Astrocyte (in vitro differentiated cells and primary cell): ENCODE measurements at places on chromosomes 5 and 9.

DNA sequence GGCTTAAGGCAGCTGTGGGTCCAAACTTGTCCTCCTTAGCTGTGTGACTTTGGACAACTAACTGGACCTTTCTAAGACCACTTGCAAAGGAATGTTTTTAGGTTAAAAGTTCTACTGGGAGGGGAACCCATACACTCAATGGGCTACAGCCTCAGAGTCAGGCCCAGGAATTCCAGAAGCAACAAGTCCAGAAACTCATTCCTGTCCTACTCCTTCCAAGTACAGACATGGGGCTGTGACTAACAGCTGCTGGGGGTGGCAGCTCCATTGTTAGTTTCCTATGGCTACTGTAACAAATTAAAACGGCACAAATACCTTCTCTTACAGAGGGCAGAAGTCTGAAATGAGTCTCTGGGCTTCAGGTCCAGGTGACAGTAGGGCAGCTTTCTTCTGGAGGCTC lies 12.4 kb upstream of the AKNA start:
- DNase-seq: no peak

DNA sequence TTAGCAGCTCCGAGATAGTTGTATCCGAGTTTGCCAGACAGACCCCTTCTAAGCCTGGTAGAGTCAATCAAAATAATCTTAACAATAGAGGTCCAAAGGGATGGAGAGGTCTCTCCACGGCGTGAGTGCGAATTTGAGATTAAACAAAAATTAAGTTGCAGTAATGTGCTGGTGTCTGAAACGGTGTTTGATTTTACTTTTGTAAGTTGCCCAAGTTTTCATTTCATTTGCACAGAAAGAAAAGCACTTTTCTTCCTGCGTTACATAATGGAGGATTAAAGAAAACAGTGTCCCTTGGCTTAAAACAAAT lies 1.2 kb downstream of the IRX1 start:
- DNase-seq: no peak

GRCh38 chr5:147169901-147170300 lies 64.9 kb upstream of the STK32A start:
- DNase-seq: no peak

DNA sequence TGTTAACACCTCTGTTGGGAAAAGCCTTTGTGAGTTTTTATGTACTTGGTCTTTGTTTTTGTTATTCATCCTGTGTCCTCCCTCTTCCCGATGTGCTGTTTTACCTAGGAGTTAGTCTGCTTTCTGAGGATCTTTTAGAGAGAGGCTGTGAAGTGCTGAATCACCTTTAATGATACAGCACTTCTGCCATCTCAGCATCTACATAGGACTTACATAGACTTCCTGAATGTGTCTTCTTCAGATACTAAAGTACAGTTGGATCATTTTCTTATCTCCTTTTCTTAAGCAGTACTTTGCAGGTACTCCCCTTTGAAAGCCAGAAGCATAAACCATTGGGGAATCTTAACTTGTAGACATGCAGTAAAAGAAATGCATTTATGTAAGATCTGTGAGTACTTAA lies 31.5 kb downstream of the OTULIN start:
- no peak for DNase-seq

- no peak for DNase-seq
Measured at GRCh38 chr9:125748446-125749099, 1.4 kb downstream of the PBX3 start.

DNA sequence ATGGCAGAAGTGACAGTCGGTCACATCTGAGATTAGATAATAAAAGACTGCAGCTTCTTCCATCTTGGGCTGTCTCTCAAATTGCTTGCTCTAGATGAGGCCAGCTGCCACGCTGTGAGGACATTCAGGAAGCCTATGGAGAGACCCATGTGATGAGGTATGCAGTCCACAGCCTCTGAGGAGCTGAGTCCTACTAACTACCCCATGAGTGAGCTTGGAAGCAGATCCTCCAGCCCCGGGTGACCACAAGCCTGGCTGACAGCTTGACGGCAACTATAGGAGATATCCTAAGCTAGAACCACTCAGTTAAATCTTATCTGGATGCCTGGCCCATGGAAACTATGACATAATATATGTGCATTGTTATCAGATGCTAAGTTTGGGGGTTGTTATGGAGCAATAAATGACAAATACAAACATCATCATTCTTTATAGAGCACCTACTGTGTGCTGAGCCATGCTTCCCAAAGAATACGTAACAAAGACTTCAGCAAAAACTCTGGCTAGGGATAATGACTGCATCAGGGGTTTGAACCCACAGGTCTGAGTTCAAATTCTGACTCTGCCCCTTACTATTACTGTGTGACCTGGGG lies 26.7 kb downstream of the KCNV2 start:
- no peak for DNase-seq

- DNase-seq: no peak
Measured at GRCh38 chr5:123719004-123719403, 207.0 kb downstream of the CSNK1G3 start.

- no peak for DNase-seq
Measured at GRCh38 chr5:71587766-71588532, 809 bp downstream of the MCCC2 start.

DNA sequence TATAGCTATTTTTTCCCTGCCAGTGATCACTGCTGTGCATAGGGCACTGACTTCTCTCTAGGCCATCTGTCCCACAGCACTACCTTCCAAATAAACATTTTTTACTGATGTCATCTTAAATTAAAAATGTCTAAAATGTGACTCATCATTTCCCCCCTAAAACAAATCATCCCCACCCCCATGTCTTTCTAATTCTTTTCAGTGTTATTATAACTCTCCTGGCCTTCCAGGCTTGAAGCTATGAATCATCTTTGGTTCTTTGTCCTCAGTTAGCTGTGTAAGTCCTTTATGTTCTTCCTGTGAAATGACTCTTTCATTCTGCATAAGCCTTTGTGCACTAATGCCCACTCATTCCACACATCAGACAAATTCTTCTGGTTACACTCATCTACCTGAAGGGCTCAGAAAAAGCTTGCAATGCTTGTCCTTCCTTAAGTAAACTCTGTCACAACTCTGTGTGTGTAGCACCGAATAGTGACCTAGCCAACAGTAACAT lies 78.1 kb downstream of the CFAP95 start:
- peak; percentile 96 for DNase-seq

GRCh38 chr9:14358523-14358922 lies 44.6 kb upstream of the NFIB start:
- DNase-seq: peak; percentile 39

DNA sequence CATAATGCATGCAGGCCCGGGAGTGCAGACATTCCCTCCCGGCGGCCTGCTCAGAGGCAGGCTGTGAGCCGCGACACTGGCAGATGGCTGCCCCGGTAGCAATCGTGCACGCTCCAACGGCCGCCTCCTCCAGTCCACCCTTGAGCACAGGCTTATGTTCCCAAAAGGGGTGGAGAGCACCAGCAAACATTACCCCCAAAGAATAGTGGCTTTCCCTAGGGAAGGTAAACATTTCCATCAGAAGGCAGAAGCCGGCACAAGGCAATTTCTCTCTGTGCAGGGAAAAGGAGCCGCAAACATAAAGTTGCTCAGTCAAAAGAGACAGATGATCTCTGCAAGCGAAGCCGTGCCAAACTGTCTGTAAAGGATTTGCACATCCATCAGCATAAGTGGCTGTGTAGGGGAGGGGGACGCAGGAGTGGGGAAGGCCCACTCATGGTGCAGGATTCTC lies 92.5 kb downstream of the SIL1 start:
- DNase-seq: no peak

- peak; percentile 83 for DNase-seq
Measured at GRCh38 chr5:34499001-34499734, 157.0 kb upstream of the RAI14 start.

GRCh38 chr5:102832445-102832844 lies 77.3 kb downstream of the PAM start:
- no peak for DNase-seq

DNA sequence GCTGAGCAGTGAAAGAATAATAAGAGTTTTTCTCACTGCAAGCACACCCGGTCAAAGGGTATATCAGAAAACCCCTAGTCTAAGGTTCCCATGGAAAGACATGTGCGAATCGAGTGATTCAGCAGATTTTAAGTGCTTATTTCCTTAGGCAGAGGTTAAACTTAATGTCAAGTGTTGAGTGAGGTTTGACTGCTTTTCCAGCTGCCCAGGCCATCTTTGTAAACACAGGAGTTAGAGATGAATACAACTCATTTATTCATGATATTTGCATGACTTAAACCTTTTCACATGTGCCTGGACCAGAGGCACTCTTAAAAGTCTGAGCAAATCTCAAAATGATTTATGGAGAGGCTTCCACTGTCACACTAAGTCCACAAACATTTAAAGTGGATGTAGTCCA lies 137.8 kb upstream of the RGMB start:
- peak; percentile 74 for DNase-seq

DNA sequence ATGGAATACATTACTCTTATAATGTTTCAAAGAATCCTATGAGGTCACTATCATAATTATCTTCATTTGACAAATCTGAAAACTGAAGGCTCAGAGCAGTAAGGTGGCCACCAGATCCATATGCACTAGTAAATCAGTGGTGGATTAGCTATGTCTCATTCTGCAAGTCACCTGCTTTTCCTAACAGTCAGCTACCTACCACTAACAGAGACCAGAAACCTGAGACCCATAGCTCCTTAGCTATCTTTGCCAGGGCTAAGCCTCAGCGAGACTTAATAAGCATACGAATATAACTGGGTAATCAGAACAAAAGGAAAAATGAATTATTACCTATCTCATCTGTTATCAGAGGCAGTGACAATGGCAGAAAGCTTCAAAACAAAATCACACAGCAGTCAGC lies 118.7 kb downstream of the AUH start:
- no peak for DNase-seq

DNA sequence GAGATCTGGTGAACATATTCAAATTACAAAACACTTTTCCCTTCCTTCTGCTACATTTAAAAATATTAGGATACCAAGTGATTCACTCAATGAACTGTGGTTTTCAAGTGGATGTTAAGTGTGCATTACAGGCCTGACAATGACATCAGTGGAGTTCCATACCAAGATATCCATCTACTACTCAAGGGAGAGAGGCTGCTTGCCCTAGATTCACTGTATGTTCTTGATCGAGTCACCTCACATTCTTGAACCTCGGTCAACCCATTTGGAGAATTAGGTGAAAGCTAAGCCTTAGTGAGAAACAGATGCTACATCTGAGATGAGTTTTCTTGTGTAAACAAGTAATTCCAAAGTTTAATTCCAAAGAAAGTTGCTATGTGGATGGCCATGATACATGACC lies 142.2 kb downstream of the FGF10 start:
- peak; percentile 2 for DNase-seq

DNA sequence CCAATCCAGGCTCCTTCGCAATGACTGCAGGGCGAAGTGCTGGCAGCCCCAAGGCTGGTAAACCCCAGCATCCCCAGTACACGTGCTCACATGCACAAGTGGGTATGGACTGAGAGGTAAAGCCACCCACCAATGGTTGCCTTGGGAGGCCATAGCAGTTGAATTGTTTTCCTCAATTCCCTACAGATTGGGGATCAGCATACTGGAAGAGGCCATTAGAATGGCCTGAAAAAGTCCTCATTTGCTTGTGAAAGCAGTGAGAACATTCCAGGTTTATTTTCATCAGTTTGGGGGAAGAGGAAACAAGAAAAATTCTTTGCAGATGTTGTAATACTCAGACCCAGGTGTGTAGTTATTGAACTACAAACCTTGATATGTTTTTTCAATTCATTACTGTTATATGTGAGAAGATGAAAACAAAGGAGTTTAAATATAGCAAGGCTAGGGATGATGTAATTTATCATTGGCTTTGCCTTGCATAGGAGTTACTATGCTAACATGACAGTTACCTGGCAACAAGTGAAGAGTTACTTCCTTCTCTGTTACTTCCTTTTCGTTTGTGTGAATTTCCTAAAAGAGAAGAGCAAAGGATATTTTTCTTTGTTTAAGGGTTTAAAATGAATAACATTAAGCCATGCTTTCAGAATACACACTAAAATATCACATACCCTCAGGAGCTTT lies 36.4 kb downstream of the MTMR12 start:
- DNase-seq: peak; percentile 62

GRCh38 chr9:69940674-69941073 lies 103.0 kb upstream of the MAMDC2 start:
- DNase-seq: no peak

DNA sequence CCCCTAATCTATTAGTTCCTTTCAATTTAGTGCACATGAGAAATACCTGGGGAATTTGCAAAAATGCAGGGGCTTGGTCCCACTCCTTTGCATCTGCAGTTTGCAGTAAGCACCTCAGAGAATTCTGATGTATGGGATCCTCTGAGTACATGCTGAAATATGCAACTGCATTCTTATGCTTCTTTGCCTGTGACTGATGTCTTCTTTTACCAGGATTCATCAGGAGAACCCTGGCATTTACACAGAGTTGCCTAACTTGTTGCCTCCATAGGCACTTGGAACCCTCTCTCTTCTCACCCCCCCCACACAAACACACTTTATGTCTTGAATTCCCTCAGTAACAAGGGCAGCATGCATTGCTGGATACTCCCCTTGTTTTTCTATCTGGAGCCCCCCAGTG lies 173.1 kb downstream of the KDM4C start:
- peak; percentile 80 for DNase-seq

- DNase-seq: peak; percentile 20
Measured at GRCh38 chr9:99259231-99259918, 37.3 kb downstream of the SEC61B start.

DNA sequence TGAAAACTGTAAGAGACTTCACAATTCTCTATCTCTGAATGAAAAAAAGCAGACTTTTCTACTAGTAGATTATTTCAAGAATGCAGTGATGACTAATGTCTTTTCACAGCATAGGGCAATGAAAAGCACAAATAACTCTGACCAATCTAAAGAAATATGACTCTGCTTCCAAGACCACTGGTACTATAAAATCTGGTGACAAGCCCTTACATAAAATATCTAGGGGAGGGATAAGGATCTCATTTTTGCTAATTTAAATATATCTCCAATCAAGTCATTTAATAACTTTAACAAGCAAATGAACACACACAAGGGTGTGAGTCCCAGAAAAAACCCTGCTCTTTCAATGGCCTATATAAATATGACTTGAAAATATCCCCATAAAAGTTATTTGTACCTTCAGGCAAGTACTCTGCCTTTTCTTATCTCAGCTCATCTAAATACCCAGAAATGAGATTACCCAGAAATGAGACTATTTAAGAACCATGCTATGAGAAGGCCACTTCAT lies 105.2 kb downstream of the GNAQ start:
- peak; percentile 87 for DNase-seq

DNA sequence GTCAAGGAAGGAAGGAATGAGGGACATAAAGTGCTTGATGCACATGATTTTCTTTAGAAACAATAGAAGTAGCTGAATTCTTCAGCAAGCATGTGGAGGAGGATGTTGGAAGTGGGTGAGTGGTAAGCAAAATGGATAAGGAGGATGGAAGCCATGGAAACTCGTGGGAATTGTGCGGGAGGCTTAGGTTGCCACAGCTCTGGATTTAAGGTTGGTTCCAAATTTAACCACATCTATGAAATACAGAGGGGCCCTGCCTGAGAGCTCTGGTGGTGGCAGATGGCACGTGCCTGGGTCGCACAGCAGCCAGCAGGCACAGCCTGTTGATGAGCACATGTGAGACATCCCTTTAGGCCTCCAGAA lies 284.7 kb downstream of the SMARCA2 start:
- DNase-seq: no peak
